ENCODE measurements at places on chromosomes 6 and 20.

GRCh38 chr6:26552640-26553188, 14.5 kb downstream of the HMGN4 start:
- no peak for DNase-seq

DNA sequence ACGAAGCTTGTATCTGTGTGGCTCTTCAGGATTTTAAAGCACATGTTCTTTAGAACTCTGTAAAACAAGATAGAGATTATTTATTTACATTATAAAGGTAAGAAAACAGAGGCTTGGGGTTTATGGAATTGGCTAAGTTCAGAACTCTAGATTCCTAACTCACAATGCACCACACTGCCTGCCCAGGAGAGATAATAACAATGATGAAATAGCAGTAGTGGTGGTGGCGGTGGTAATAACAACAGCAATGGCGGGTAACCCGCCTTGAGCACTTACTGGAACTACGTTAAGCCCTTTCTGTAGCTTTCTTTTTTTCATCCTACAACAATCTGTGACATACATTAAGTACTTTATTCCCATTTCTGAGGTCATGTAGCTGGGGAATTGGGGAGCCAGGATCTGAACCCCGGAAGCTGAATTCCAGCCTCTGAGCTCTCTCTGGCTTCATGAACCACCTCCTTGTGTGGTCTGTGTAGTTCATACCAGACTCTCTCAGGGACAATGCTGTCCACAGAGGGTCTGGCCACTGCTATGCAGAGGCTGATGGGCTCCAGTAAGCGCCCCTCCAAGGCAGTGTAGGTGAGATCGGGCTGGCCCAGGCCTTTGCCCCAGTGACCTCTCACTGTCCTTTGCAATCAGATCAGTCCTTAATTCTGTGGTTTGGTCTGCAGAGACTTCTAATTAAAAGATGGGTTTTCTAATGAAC, 260.9 kb downstream of the SLC24A3 start:
- no peak for DNase-seq

DNA sequence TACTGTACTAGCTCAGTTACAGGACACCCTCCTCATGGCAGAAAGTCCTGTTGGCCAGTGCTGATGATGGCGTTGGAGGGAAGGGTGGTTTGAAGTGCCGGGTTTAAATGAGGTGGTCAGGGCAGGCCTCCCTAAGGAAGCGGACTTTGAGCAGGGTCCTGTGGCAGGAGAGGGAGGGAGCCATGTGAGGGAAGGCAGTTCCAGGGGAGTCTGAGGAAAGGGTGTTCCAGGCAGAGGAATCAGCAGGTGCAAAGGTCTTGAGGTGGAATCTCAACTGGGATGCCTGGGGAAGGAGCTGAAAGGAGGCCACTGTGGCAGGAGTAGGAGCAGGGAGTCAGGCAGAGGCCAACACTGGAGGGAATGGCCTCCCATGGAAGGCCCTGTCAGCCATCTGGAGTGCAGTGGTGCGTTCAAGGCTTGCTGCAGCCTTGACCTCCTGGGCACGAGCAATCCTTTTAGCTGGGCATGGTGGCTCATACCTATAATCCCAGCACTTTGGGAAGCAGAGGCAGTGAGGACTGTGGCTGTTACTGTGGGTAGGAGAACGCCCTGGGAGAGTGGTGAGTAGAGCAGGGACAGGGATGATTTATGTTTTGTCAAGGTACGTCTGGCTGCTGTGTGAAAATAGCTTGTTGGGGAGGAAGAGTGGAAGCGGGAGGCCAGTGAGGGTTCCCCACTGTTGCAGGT, 26.2 kb downstream of the VSTM2L start:
- no peak for DNase-seq

DNA sequence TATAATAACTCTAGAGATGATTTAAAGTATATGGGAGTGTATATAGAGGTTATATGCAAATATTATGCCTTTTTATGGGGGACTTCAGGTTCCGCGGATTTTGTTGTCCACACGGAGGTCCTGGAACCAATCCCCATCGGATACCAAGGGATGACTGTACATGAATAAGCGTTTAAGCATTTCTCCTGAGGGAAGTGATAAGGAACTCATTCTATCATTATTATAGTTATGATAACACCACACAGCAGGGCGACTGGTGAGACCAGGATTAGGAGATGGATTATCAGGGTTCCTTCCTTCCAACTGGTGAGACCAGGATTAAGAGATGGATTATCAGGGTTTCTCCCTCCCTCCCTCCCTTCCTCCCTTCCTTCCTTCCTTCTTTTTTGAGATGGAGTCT, 6.6 kb downstream of the ECI2 start:
- DNase-seq = no peak

- DNase-seq = no peak
Observed at GRCh38 chr20:63494420-63495166, 4.3 kb downstream of the EEF1A2 start.

- DNase-seq = no peak
Observed at GRCh38 chr20:32282461-32282860, 5.0 kb downstream of the KIF3B start.

DNA sequence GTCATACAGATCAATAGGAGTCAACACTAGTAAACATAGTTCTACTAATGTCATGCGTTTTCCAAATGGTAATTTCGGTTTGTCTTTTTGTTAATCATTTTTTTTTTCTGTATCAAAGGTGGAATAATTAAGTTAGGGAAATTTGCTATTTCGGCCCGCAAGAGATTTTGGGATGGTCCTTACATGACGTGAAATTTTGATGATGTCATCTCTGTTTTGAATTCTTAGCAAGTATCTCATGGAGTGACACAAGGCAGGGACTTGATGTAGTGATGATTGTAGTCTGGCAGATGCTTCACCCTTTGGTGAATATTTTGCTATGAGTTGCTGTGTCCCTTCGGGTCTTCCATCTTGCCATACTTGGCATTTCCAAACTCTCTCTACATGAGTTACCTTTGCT, 608.0 kb downstream of the BCKDHB start:
- no peak for DNase-seq

DNA sequence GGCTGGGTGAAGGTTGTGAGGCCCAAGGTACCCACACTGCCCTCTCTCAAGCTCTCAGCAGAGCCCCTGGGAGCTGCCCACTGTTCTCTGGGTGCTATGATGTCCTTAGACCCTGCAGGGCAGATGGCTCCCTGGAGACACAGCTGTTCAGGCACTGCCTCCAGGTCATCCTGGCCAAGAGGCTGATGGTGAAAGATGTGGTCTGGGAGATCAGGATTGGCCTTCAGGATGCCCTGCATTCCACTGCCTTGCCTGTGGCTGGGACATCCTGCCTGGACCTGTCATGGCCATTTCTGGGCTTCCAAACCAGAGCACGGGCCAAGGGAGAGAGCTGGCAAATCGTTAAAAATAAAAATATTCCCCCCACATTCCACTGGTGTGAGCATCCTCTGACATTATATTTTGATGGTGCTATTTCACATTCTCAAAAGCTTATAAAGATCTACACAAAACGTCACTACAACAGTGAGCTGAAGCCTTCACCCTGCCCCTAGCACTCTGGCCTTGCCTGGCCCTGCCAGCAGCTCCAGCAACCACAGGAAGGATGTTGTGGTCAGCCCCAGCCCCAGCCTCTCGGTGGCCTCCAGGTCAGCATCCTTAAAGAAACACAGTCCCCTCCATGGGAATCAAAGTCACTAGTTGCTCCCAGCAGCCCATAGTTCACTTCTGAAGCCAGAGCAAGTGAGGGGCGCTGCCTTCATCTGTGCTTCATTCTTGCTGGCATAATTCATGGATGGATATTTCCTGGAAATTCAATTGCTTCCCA, 13.5 kb upstream of the KCNK16 start:
- no peak for DNase-seq

- DNase-seq = no peak
Observed at GRCh38 chr6:166839569-166839968, 116.8 kb downstream of the RNASET2 start.

GRCh38 chr20:59165891-59166709, 2.5 kb downstream of the ZNF831 start:
- no peak for DNase-seq

DNA sequence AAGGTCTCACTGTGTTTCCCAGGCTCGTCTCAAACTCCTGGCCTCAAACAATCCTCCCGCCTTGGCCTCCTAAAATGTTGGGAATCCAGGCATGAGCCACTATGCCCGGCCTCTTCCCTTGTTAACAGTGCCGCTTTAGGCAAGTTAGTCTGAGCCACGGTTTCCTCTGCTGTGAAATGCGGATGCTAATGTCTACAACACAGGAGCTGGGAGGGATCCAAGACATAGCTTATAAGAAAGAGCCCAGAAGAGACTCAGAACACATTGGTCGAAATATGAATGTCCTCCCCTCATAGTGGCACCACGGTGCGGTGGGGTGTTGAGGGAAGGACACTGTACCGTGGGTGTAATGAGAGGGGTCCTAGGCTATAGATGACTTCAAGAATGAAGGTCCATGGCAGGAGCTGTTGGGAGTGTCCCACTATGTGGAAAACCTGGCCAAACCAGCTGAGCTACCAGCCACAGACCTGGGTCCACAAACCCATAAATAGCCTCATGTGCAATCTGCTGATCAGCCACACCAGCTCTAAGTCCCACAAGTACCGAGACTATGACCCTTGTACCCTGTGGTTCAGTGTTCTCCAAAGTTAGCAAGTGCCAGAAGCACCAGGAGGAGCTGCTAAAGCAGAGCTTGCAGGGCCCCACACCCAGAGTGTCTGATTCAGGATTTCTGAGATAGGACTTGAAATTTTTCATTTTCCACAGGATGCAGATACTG, 57.8 kb upstream of the ZFAND3 start:
- no peak for DNase-seq

DNA sequence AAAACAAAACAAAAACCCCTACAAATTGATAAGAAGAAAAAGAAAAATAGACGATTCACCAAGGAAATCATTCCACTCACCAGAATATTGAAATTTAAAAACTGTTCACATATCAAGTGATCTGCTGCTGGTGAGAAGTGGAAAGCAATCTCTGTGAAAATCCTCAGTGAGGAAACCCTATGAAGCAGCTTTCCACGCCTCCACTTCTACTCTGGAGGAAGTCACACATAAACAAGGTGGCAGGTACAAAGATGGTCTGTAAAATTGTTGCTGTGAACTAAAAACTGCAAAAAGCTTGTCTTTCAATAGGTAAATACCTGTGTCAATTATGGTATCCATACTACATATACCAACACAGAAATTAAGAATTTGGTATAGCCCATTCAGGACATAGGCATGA, 18.5 kb downstream of the CD164 start:
- no peak for DNase-seq

- no peak for DNase-seq
Observed at GRCh38 chr6:1135726-1136414, 176.0 kb upstream of the FOXQ1 start.

GRCh38 chr6:132246632-132247270, 154.5 kb downstream of the MOXD1 start:
- DNase-seq = no peak

GRCh38 chr6:107345393-107345792, 114.0 kb downstream of the PDSS2 start:
- DNase-seq = no peak

- peak; percentile 24 for DNase-seq
Observed at GRCh38 chr20:3239026-3239866, at the start of gene SLC4A11. Gene SLC4A11, minus strand, starts transcription at chr20:3239190. Its CDS starts 53 bp downstream, at chr20:3239137.

DNA sequence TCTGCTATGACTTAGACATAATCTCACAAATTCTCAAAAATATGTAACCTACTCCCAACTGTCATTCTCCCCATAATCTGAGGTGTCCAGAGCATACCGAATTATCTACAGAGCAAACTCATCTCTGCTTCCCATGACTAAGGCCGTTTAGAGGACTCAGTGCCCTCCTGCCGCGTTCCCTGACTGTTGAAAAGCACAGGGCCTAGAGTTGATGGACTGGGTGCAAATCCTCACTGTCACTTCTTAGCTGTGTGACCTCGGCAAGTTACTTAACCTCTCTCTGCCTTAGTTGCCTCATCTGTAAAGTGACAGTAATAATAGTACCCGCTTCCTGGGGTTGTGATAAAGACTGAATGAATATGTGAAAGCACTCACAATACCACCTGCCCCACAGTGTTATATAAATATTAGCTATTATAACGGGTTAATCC, 4.7 kb upstream of the TUBB2A start:
- no peak for DNase-seq

GRCh38 chr6:24972311-24972958, 36.7 kb upstream of the RIPOR2 start:
- no peak for DNase-seq

DNA sequence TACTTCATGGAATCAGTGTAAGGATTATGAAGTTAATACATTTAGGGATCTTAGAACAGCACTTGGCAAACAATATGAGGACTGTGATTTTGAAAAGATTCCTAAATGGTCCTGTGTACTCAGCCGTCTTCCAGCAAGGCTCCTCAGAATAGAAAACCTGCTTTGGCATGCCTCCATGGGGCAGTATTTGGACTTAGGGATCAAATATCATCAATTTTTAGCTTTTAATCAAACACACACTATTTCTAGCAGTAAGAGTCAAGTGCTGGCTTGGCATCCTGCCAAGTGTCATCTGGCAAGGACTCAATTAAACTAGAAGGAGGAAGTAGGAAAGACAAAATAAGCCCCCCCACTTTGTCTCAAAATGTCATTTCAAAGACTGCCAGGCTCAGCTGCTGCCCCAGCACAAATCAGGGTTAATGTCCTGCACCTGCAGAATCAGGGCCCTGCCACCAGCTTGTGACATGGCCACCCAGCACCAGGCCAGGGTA, 40.8 kb downstream of the IYD start:
- DNase-seq = no peak

- DNase-seq = no peak
Observed at GRCh38 chr6:6619021-6619794, 30.7 kb downstream of the LY86 start.

- no peak for DNase-seq
Observed at GRCh38 chr6:73739096-73739495, 43.1 kb downstream of the CD109 start.

GRCh38 chr6:27994616-27995015, 37.6 kb downstream of the OR2B6 start:
- no peak for DNase-seq
